Substantia nigra (tissue), 51 donors: ENCODE measurements at places on chromosomes 4 and X.

DNA sequence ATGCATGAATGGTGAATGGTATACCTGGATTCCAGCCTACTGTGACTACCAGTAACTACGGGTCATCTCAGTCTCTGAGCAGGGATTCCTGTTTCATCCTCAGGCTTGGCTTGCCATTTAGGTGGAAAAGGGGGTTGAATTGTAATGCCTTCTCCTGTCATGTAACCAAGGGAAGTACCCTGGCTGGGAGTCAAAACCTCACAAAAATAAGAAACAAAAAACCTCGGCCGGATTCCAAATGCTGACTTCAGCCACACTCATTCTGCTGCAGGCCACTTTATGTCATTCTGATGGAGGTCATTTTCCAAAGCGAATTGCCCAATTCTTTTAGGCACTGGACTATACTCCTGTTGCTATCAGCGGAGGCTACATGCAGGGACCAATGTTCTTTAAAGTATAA is 324.7 kb downstream of the LDB2 start:
- DNase-seq, result peak; percentile 11

GRCh38 chrX:47172549-47172948 is 21.1 kb upstream of the UBA1 start:
- no peak for DNase-seq

DNA sequence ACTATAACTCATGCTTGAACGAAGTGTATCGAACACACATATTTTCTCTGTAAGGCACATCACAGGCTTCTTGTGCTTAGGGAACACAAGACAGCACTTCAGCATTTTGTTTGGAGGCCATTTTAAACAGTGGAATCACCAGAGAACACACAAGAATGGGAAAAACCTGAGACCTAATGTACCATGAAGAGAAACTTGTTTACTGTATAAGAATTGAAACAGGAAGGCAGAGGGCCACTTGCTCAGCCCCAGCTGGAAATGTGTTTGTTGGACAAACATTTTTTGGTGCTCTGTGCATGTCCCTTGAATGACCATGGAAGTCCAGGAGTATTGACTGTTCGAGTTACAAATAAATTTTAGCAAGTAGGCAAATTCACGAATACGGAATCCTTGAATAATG is 47.5 kb downstream of the RAPGEF2 start:
- no peak for DNase-seq

DNA sequence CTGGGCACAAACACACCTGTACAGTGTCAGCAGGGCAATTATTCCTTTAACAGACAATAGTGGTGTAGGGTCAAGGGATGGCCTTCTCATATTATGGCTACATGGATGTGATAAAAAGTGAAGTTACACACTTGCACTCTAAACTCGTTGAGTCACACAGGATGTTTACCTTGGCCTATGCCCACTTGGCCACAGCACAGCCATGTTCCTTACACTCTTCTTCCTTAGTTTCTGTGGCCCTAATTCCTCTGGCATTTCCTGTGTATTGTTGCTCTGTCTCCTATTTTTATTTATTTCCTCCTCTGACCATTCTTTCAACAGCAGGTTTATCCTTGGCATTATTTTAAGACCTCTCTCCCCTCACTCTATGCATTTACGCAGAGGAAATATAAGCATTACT is 86.8 kb upstream of the NPFFR2 start:
- DNase-seq, result no peak

DNA sequence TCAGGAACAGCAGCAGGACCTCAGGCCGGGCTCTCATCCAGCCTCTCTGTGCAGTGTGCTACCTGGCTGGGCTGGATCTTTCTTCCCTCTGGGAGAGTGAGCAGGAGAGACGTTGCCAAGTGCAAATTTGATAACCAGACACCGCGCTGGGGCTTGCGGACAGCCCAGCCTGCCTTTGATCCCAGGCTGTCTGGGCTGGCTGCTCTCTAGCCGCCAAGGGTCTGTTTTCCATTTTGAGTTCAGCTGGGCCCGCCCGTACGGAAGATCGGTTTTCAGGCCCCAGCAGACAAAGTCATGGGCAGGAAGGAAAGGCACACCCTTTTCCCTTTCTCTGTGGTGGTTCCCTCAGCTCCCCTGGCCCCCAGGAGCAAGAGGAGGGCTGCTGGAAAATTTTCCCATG is 90.2 kb downstream of the CPZ start:
- DNase-seq, result no peak

GRCh38 chr4:168712316-168712890 is 215.6 kb downstream of the PALLD start:
- DNase-seq, result no peak

DNA sequence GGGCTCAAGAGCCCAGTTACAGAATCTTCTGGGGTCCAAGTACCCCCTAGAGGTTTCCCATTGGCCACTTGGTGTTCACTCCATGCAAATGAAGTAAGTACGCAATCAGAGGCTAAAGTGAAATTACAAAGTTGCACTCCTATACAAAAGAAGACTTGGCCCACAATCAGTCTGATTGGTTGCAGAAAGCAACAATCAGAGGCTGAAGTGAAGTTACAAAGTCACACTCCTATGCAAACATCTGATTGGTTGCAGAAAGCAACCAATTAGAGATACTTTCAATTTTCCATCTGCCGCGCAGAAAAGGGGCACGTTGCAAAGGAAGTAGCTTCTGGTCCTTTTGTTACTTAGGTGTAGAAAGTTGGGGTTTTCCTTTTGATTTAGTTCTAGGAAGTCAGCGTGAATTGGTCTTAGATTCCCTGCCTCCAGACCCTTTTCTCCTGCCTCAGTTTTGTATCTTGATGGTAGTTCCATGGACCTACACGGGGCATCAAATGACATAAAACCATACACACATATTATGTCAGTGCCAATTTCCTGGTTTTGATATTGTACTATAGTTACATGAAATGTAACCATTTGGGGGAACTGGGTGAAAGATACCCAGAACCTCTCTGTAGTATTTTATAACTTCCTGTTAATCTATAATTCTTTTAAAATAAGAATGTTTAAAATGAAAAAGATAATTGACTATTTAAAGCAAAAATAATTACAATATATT is 12.4 kb upstream of the PIN4 start:
- no peak for DNase-seq

DNA sequence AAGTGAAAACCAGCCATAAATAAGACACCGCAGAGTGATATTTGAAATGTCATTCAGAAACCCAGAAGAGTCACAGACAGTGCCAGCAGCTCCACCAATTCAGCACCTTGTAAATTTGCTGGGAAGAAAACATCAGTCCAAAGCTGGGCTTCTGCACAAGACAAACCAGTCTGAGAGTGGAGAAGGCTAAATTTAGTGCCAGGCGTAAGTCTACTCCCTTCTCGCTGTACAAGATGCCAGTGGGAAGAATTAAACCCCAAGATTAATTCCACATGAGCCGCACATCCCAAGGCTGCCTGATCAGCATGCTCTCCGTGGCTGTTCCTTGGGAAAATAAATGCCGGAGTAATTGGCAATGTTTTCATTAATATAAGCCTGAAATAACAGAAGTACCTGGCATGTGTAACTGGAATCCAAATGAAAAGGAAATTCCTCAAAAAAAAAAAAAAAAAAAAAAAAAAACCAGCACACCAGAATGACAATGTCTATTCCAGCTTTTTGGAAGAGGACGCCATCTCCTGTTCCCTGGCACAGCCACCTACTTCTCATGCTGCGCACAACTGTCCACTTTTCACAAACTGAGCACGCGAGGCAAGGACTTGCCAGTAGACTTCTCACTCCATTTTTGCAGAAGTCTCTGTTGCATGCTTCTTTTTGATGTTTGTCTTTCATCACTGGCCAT is 95.5 kb downstream of the NSUN7 start:
- peak; percentile 46 for DNase-seq

DNA sequence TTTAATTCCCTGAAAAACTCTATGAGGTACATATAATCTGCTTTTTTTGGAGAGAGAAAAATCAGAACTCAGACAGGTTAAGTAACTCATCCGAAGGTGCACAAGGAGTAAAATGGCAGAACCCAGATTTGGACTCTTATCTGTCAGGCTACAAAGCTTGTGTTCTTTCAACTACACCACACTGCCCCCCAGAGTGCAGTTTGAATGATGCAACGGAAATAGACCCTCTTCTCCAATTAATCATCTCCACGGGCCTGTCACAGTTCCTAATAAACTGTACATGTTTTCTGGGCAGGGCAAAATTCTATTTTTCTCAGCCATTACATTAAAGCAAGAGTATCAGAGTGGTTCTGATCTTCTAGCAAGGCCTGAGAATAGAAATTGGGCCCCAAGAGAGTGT is 35.3 kb upstream of the DCX start:
- DNase-seq, result no peak
